GM06990 (cell line): ENCODE measurements at places on chromosomes 16 and 17.

GRCh38 chr16:85258166-85258565 lies 145.9 kb upstream of the CIBAR2 start:
- DNase-seq, result no peak

DNA sequence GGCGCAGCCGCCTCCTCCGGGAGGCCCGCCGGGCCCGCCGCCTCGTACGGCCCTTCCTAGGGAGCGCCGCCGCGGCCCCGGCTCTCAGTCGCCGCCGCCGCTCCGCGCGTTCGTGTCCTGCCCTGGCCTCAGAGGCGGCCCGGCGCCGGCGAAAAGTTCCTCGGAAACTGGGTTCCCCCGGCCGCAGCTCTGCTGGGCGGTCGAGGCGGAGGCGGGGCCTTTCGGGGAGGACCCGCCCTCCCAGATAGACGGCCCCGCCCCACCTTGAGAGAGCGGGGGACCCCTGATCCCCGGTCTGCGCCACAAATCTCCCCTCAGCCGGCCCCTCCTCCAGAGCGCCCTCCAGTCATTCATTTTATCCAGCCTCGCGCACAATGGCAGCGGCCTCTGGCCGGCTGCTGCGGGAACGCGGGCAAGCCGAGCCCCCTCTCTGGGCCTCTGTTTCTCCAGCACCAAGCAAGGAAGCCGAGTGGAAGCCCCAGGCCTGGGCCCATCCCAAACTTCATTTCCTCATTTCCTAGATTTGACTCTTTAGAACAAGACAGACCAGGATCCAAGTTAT lies at the start of gene SREBF1:
SREBF1 (minus strand) TSS at position 169 of the 562 bp plus-strand sequence. CDS start 169 bp downstream, outside the sequence.
- peak; percentile 81 for DNase-seq

- DNase-seq, result no peak
Measured at GRCh38 chr17:77825621-77826020, 132.9 kb upstream of the TNRC6C start.

GRCh38 chr17:68763562-68763961 lies 162.4 kb upstream of the FAM20A start:
- no peak for DNase-seq

DNA sequence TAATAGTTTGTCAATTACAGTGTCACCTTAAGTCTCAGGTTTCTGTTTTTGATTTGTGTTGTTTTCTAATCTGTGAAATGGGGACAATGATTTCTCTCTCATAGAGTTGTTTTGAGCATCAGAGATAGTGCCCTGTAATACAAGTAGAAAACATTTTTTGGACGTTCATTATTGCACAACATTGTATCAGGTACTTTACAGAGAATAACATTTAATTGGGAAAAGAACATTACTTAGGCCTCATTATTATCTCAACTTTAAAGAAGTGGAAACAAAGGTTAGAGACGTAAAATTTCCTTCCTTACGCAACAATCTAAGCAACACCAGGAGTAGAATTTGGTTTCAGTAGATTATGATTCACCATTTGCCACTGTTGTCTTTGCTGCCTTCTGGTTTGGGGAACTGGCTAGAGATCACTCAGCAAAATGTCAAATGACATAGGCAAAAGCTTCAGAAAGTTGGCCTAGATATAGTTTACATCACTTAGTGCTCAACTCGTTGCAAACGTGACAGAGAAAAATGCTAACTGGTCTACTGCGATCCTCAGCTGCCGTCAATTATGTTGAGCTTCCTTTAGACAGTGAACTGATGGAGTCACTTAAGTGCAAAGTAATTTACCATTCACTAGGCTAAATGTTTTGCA lies 1026.8 kb downstream of the CDH11 start:
- no peak for DNase-seq

DNA sequence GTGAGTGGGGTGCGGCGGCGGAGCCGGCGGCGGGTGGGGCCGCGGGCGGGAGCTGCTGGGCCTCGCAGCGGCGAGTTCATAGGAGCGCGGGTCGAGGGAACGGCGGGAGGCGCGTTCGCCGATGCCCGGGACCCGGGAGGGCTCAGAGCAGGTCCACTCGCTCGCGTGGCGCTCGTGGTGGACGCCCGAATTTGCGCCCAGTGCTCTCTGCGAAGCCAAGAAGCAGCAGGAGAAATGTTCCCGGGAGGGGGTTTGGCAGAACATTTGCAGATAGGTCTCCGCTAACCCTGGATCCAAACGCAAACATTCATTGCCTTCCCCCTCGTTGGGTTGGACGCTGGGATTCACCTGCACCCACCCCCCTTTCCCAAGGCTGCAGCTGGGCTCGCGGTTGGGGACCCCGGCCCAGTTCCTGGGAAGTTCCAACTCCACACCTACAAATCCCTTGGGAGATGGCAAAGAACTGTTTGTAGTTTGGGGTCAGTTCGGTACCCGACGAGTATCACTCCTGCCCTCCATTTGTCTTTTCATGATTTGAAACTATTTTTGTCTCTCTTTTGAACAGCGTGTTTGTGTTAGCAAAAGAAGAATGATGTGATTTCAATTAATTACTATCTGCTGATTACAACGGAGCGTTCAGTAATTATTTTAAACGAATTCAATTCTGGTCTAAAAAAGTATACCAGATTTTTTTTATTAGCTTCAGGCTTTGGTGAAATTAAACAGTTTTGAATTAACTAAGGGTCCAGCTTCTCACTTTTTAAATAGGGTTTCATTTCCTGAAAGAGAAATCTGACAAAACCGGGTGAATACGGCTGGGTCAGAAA lies 2.3 kb downstream of the NTN1 start:
- no peak for DNase-seq

DNA sequence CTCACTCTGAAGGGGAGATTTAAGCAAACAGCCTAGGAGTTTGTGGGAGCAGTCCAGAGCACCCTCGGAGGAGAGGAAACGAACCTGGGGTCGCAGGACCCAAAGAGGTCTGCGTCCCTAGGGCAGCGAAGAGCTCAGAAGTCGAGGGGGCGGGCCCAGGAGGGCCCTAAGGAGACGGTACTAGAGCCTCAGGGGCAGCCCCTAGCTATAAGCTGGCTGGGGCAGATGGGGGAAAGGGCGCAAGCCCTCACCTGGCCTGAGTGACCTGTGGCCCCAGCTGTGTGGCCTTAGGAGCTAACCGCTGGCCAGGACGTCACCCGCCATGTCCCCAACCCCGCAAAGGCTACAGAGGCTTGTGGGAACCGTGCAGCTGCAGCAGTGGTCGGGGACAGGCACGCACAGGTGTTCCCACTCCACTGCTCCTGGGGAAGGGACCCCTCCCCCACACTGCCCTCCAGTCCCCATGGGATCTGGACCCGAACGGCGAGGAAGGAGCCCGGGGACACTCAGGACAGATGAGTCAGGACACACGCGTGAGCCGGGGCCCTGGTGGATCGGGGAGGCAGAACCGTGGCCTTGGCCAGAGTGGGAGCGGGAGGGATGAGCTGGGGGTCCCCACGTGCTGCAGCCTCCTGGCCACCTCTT lies 2.0 kb upstream of the CTRB2 start:
- no peak for DNase-seq
